EH (cell line): ENCODE measurements at places on chromosomes 2 and 18.

- DNase-seq, result peak; percentile 84
Measured at GRCh38 chr2:96642564-96643360, at the start of gene FER1L5. Gene FER1L5, plus strand, starts transcription at chr2:96642764. Its CDS starts 73 bp downstream, at chr2:96642837.

- DNase-seq, result peak; percentile 54
Measured at GRCh38 chr18:27887287-27887686, 289.6 kb downstream of the CDH2 start.

- DNase-seq, result no peak
Measured at GRCh38 chr2:121253674-121254240, 31.2 kb downstream of the TFCP2L1 start.

DNA sequence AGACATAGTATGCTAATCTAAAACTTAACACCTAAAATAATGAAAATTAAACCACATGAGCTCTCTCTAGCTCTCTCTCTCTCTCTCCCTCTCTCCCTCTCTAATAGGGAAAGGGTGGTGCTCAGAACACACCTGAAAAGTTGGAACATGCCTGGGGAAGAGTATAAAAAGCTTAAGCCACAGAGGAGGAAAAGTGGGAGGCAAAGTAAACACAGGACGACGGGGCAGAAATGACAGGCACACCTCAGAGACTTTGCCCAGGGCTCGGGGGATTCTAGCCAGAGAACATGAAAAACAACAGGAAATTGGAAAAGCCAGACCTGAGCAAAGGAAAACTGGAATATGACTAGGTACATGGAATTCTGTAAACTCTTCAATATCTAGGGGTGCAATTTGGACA is 666.1 kb downstream of the BCL11A start:
- no peak for DNase-seq

GRCh38 chr18:28040716-28041115 is 136.2 kb downstream of the CDH2 start:
- DNase-seq, result no peak

GRCh38 chr2:37449761-37450296 is 105.4 kb downstream of the QPCT start:
- DNase-seq, result peak; percentile 18

- no peak for DNase-seq
Measured at GRCh38 chr2:234580686-234581085, 83.8 kb upstream of the ARL4C start.
